ENCODE measurements at places on chromosomes 4 and X. TPM values are rescaled to one million over a fixed set of nuclear protein-coding genes. Genes with fewer than 3 reads are reported as not detected.

Gene MSL3
- 17.0 TPM for total RNA-seq

- no peaks in the 10 kb centered on the region for H3K27me3 ChIP-seq
- H3K4me3 ChIP-seq = no peak overlapping the region
- no peak for DNase-seq
- H3K36me3 ChIP-seq = no peaks in the 10 kb centered on the region
These were observed 13.3 kb downstream of the OFD1 start for GRCh38 chrX:13747836-13748235.

- DNase-seq = no peak
- H3K36me3 ChIP-seq = no peaks in the 10 kb centered on the region
- H3K4me3 ChIP-seq = no peak overlapping the region
- H3K27ac ChIP-seq = no peak overlapping the region
These were observed 125.0 kb downstream of the TBX22 start for GRCh38 chrX:80139564-80139963.

Gene FHIP1A
- 0.39 TPM for total RNA-seq

- no peaks in the 10 kb centered on the region for H3K27me3 ChIP-seq
- H3K4me3 ChIP-seq = no peak overlapping the region
- no peaks in the 10 kb centered on the region for H3K36me3 ChIP-seq
- DNase-seq = no peak
These were observed 16.0 kb downstream of the HPSE start for GRCh38 chr4:83318666-83319065.

GRCh38 chrX:54042609-54043021 lies 1.7 kb downstream of the PHF8 start:
- 0 out of 2 replicates have a peak overlapping the region, but pooled peaks have one; percentile 17 for H3K27ac ChIP-seq
- H3K4me3 ChIP-seq = peak overlapping the region; percentile 89
- H3K4me1 ChIP-seq = peaks cover 9% of the 10 kb centered on the region
- no peaks in the 10 kb centered on the region for H3K36me3 ChIP-seq
- DNase-seq = no peak
- no peaks in the 10 kb centered on the region for H3K27me3 ChIP-seq

DNA sequence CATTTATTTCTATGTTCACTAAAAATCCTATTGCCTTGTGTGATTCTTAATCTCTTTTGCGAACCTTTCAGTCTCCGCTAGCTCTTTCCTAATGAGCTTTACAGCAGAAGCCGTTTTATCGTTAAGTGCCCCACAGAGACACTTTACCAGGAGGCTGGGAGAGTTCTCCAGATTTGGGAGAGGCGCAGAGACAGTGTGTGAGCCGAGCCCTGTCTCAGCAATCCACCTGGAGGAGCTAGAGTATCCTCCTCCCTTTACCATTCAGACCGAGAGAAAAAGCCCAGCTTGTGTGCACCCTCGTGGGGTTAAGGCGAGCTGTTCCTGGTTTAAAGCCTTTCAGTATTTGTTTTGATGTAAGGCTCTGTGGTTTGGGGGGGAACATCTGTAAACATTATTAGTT lies 54.9 kb upstream of the MTM1 start:
- no peaks in the 10 kb centered on the region for H3K36me3 ChIP-seq
- no peaks in the 10 kb centered on the region for H3K4me1 ChIP-seq
- H3K27ac ChIP-seq = no peak overlapping the region

Gene CTSO
- 3.3 TPM for total RNA-seq

Gene AGTR2
- total RNA-seq = 0.05 TPM

DNA sequence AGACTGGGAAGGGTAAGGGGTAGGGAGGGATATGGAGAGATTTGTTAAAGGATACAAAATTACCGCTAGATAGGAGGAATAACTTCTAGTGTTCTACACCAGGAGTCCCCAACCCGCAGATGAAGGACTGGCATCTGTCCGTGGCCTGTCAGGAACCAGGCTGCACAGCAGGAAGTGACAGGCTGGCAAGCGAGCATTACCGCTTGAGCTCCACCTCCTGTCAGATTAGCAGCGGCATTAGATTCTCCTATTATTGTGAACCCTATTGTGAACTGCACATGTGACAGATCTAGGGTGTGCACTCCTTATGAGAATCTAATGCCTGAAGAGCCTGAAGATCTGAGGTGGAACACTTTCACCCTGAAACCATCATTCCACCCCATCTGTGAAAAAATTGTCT lies 27.9 kb upstream of the BBS7 start:
- DNase-seq = no peak
- H3K4me3 ChIP-seq = no peak overlapping the region
- H3K27ac ChIP-seq = no peak overlapping the region
- no peaks in the 10 kb centered on the region for H3K36me3 ChIP-seq
- no peaks in the 10 kb centered on the region for H3K4me1 ChIP-seq

DNA sequence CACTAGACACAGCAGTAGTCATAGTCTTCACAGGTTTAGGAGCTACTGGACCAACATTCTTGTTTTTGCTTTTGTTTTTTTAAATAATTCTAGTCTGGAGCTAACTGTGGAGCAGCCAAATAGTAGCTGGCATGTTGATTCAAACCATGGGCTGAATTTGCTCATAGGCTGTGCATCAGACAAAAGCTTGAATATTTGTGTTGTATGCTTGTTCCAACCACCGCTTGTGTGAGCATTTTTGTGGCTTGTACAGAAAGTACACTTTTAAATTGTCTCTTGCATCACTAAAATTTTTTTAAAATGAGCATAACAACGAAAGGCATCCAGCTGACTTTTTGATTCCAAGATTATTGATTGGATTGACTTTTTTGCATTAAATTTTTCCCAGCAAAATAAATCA lies 39.6 kb downstream of the CCNI start:
- no peak for DNase-seq
- no peaks in the 10 kb centered on the region for H3K27me3 ChIP-seq
- no peaks in the 10 kb centered on the region for H3K4me1 ChIP-seq

Gene SLC49A3
- total RNA-seq = 0.62 TPM

DNA sequence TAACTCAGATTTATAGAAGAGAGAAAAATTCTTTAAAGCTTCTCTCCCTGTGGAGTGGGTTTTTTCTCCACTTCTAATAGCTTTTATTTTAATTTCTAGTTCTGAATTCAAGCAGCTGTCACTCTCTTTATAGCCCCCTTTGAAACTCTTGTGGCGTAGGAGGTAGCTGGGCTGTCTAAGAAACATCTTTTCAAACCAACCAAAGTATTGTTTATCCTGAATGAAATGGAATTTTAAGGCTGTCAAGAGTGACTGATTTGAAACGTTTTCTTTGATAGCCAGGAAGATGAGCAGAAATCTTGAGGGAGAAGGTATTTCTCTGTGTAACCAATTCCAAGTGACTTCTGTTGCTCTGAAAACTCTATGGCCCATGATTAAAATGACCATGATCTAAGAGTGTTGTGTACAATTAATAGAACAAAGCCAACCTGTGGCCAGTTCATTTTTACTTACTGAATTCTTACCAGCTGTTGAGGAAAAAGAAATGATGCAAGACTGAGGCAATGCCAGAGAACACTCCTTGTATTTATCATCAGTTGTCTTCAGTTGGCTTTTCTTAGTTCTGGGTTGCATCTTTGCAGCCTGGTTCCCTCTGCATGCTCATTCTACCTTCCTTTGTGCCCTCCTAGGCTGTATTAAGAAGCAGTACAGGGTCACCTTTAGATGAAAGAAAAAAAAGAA lies 298.4 kb downstream of the ARHGAP10 start:
- no peak for DNase-seq
- H3K27me3 ChIP-seq = no peaks in the 10 kb centered on the region
- H3K4me1 ChIP-seq = no peaks in the 10 kb centered on the region
- H3K36me3 ChIP-seq = no peaks in the 10 kb centered on the region
- no peak overlapping the region for H3K27ac ChIP-seq

GRCh38 chr4:13413729-13414437 lies 70.3 kb downstream of the RAB28 start:
- no peaks in the 10 kb centered on the region for H3K27me3 ChIP-seq
- no peaks in the 10 kb centered on the region for H3K36me3 ChIP-seq
- H3K4me1 ChIP-seq = no peaks in the 10 kb centered on the region
- H3K27ac ChIP-seq = no peak overlapping the region
- no peak overlapping the region for H3K4me3 ChIP-seq
- DNase-seq = no peak

DNA sequence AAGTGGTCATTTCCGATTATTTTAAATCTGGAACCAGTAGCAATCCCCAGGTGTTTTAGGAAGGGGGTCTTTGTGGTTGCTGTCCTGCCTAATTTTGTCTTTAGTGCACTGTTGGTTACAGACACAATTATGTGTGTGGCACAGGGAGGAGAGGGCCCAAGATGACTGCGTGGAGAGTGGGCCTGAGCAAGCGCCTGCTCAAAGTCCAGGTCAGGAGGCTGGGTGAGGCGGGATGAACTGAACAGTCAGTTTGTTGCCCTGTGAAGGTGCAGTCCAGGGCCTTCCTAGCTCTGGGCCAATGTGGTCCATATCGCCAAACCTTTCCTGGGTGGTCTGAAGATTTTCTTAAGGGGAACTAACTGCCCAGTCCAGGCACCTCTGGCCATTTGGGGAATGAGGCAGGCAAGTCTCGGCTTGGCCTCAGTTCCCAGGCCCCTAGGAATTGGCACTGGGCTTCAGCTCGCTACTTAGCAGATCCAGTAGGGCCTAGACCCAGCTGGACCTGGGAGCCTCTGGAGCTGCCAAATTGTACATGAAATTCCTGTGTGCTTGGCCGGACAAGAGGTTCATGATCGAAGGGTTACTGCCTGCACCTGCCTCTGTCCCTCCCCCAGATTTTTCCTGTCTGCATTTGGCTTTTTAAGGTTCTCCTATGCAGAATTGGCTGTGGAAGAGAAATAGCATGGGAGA lies 47.6 kb downstream of the ANAPC4 start:
- no peak overlapping the region for H3K27ac ChIP-seq
- no peaks in the 10 kb centered on the region for H3K4me1 ChIP-seq
- no peak overlapping the region for H3K4me3 ChIP-seq
- DNase-seq = no peak
- H3K36me3 ChIP-seq = no peaks in the 10 kb centered on the region

DNA sequence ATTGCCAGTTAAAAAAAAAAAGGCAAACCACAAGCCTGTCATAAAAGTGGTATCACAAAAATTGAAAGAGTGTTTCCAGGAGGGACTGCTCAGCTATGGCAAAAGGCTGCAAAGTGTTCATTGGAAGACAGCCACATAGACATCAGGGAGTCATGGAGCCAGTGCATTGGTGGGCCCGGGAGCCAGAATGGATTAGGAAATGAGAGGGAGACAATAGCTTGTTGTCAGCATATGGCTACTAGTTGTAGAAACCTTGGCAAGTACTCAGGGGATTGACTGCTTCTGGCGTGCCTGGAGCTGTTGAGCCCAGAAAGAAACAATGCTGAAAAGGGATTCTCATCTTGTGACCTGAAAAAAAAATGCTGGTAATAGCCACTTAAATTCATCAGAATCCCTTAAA lies 5.0 kb downstream of the GAR1 start:
- H3K27me3 ChIP-seq = no peaks in the 10 kb centered on the region
- peaks cover 38% of the 10 kb centered on the region for H3K36me3 ChIP-seq
- peaks cover 5% of the 10 kb centered on the region for H3K4me1 ChIP-seq
- H3K27ac ChIP-seq = no peak overlapping the region
- DNase-seq = no peak

Gene FHL1
- 67.9 TPM for total RNA-seq

GRCh38 chr4:39987485-39987884 lies 9.8 kb upstream of the PDS5A start:
- no peaks in the 10 kb centered on the region for H3K4me1 ChIP-seq
- H3K36me3 ChIP-seq = no peaks in the 10 kb centered on the region
- no peak overlapping the region for H3K27ac ChIP-seq
- H3K4me3 ChIP-seq = no peak overlapping the region

DNA sequence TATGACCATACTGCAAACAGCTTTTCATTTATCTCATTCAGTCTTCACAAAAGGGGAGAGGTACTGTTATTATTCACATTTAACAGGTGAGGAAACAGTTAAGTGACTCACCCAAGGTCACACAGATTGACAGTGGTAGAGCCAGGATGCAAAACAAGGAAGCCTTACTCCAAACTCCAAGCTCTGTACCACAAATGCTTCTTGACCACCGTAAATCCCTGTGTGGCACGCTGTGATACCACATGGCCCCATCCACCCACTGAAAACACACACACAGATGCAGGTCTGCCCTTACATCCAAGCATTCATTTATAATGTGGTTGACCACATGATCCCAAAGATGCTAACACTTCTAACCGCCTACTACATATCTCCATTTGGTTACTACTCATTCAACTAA lies 129.5 kb downstream of the TSPAN5 start:
- peaks cover 6% of the 10 kb centered on the region for H3K4me1 ChIP-seq
- no peaks in the 10 kb centered on the region for H3K27me3 ChIP-seq
- no peak for DNase-seq
